Stimulated activated CD8-positive, alpha-beta memory T cell treated with anti-CD3 and anti-CD28 coated beads, Interleukin-7, amount 100 ng/mL, for 1 hour (primary cell): ENCODE measurements at places on chromosomes 3 and 15.

- DNase-seq, result no peak
These were observed 53.4 kb downstream of the CHDH start for GRCh38 chr3:53792866-53793265.

DNA sequence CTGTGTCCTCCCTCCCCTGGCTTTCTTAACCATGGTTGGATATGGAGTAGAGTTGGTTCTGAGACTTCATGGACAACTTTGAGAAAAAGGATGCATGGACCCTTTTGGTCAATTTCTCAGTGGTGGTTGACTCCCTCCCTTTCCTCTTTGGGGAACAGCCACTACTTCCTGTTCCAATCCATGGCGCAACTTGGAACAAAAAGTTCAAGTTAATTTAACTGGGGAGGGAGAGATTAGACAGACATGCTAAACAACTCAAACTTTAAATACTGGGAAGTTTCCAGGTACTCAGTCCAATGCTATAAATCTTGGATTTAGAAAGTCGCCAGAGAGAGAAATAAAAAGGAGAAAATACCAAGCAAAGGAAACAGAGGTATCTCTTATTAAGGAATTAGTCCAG, 202.2 kb downstream of the PDZRN3 start:
- no peak for DNase-seq

DNA sequence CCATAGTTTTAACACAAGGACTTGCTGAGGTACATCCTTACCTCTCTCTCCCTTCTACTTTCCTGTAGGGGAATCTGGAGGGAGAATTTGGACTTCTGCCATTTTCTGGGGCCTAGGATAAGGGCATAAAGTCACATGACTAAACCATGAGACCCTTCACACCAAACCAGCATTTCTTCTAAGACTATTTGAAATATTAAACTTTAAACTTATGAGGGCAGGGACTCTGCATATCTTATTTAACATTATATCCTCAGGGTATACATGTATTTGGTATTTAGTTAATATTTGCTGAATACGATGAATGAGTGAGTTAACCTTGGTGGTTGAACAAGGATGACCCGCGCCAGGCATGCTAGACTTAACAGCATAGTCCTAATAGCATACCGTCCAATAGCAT, 63.4 kb downstream of the USP13 start:
- no peak for DNase-seq

DNA sequence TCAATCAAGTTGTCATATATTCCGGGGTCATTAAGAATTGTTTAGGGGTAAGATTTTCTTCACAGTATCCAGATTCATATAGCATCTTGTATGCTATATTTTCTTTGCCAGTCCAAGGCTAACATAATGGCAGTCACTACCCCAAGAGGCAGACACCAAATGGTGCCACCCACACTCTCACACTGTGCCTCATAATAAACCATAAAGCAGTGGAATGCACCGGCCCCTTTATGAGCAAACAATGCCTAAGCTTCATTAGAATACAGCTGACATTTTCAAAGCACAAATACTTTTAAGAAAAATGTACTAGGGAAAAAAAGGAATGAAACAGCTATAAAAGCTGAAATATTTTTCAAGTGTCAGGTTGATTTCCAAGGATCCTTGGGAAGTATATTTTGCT, 121.6 kb downstream of the TFDP2 start:
- no peak for DNase-seq

DNA sequence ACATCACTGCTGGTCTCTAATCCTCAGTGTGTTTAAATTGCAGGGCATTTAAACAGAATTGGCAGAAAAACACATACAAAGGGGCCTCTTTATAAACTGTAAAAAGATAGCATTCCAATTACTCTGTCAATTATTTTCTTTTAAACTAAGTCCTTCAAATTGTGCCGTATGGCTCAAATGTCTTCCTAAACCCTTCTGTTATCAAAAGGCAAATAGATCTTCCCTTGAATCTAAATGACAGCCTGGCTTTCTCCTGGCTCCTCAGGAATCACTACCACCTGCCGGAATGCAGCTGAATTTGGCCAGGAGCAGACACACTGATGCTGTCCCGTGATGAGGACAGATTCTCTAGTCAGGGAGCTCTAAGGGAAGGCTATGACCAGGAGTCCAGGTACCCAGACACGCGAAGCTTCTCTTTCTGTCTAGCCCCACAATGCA, 85.6 kb downstream of the IGF2BP2 start:
- no peak for DNase-seq

GRCh38 chr15:63436872-63437375, 55.3 kb upstream of the CA12 start:
- DNase-seq, result peak; percentile 44

DNA sequence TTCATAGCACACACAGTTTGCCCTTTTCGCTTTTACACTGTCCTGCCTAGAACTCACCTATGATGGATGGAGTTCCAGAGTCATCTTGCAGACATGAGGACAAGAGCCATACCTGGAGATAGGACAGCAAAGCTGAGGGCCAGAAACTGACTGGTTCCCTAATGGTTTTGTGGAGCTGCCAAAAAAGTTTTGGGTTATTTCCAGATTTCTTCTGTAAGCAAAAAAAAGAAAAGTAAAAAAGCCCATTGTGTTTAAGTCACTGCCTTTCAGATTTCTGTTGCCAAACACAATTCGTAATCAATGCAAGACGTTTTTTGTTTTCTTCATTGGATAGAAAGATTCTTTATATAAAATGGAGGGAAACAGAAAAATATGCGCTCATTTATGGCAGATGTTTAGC, 42.4 kb upstream of the KY start:
- DNase-seq, result no peak

- no peak for DNase-seq
These were observed 167.6 kb upstream of the LINGO1 start for GRCh38 chr15:77800305-77800704.

DNA sequence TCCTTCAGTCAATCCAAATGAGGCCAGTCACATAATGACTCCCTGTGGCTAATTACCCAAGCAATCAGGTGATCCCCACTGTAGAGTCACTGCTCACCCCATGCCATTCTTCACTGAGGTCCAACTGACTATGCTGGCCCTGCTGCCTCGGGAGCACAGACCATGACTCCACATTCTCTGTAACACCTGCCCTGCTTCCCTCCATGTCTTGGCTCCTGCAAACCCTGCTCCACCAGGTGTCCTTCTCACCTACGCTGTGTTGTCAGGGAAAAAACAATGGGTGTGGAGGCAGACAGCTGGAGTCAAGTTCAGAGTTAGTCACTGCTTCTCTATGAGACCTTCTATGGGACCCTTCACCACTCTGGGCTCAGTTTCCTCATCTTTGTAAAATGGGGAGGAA, 6.1 kb upstream of the SFMBT1 start:
- DNase-seq, result no peak
